ENCODE measurements at places on chromosomes 16 and 17.

- no peak for DNase-seq
Observed at GRCh38 chr17:36951084-36951789, 2.5 kb downstream of the AATF start.

DNA sequence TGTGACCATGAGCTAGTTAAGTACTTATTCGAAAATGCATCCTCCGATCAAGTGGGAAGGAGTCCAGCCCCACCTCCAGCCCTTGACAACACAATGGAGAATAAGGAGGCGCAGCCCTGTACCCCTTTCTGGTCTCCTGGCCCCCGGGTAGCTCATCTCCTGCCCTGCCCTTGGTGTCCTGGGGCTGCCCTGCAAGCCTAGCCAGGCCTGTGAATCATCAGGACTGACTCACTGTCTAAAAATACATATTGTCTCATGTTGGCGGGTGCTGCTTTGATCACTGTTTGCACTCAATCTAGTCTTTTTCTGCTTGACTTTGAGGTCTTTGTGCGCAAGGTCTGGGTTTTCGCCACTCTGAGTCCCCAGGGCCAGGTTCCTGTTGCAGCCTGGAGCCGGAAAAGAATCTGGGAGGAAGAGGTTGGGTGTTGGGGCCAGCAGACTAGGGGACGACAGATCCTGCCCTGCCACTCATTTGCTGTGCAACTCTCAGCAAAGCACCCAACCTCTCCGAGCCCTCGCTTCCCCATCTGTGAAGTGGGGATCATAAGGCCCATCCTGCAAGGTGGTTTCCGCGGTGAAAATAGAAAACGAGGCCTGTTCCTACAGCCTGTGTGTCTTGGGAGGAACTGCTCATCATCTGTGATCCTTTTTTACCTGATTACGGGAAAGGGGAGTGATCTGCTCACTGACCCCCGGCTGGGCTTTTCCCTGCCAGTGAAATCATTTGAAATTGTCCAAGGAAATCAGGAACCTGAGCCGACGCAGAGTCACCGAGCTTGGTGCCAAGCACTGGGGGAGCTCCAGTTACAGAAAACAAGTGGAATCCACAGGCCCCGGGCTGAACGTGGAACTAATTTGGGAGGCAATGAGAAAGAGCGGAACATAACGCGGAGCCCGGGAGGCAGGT, 230.4 kb downstream of the PARN start:
- DNase-seq, result no peak

DNA sequence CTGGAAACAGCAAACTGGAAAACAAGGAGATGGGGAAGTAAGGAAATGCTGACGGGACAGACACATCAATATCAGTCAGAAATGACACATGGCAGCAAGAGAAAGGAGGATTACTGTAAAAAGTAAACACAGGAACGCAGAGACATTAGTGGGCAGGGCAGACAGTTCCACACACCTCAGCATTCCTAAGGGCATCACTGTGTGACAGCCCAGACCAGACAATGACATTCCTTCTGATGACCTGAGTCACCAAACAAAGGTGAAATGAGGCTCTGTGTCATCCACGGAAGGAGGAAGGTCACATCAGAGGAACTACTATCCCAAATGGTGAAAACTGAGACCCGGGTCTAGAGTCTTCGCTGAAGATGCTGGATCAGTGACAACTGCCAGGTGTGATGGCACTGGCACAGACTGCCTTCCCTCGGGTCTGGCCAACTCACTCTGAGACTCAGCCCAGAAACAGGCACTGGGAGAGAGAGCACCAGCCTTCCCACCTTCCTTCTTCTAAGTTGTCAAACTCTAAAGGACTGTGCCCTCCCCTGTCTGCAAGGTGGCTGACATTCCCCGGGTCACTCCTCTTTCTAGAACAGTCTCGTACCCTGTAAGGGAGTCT, 36.7 kb downstream of the TK2 start:
- no peak for DNase-seq

GRCh38 chr17:17070931-17071330, 28.7 kb downstream of the MPRIP start:
- no peak for DNase-seq

DNA sequence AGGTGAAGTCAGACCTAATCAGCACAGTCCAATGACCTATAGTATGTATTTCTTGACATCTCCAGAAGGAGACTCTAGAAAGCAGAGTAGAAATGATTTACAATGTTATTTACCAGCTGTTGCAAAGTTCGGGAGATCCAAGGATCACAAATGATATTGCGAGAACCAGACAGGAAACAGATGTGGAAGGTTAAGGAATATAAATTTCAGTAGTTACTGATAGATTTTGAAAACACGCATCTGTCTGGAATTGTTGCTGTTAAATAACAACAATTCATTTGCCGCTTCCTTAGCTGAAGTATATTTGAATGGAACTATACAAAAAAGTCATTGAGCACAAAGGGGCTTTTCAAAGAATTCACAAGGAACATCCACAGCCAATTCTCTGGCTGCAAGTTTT, 72.0 kb downstream of the STXBP4 start:
- DNase-seq, result no peak

DNA sequence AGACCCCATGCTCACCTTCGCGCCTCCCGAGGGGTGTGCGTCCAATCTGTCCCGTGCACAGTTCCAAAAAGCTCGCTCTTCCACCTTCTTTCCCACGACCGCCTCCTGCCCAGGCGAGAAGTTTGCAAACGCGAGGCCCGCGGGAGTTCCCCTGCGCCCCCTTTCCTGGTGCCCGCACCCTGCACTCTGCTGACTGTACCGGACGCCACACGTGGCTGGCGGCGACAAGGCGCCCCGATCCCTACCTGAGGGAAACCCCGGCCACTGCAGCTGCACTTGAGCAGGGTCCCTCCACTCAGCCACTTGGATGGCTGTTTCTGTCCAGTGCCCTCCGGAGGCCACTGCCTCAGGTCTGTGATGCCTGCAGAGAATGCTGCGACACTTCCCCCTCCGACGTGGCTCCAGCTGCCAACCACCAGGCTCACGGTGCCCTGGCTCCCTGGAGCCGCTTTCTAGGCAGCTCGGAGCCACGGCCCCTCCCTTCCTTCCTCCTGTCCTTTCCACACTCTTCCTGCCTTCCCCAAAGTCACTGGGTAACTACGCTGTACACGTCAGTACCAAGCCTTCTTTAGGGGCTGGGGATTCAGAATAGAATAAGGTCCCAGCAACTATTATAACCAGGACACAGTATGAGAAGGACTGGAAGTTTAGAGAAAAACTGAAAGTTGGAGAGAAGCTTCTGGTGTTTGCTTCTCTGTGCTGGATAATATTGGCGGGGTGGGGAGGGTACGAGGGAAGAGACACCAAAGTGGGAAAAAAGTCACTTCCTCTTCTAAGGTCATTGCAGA, at the start of gene MLKL:
TSS of gene MLKL (minus strand) at position 425 of the 788 bp plus-strand sequence. CDS start 5,105 bp downstream, outside the sequence.
- peak; percentile 65 for DNase-seq

GRCh38 chr17:50394711-50395110, 2.6 kb downstream of the LRRC59 start:
- DNase-seq, result no peak

GRCh38 chr16:53912155-53912554, 208.2 kb downstream of the FTO start:
- peak; percentile 11 for DNase-seq

GRCh38 chr16:81945665-81946064, 65.6 kb downstream of the SDR42E1 start:
- no peak for DNase-seq

DNA sequence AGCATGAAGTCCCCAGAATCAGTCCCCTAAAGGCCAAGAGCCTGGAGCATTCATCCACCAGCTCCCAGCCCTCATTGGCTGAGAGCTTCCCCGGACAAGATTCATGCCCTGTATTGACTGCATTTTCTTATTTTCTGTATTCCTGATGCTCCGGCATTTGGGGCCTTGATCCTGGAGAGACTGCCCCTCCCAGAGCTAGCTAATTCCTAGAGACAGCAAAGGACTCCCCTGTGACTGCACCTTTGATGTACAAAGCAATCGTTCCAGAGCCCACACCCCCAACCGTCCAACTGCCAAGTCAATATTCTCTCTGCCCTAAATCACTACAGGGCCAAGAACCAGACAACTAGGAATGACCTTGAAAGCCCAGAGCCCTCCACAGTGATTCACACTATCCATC, 93.4 kb upstream of the CDH5 start:
- DNase-seq, result no peak

DNA sequence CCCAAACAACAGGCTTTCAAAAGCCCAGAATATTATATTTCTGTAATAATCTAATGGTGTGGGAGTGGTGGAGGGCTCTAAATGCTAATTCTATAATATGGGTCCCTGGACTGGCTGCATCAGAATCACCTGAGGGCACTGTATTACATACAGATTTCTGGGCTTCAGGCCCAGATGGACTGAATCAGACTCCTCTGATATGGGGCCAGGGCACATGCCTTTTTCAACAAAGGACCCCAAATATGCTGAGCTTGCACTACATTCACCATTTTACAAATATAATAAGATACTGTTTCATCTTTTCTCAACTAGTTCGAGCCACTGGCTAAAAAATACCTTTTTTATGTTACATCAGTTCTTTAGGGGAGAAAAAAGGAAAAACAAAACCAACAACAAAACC, 309.7 kb downstream of the MAP2K6 start:
- no peak for DNase-seq

- no peak for DNase-seq
Observed at GRCh38 chr16:86100205-86101136, 201.5 kb downstream of the IRF8 start.

DNA sequence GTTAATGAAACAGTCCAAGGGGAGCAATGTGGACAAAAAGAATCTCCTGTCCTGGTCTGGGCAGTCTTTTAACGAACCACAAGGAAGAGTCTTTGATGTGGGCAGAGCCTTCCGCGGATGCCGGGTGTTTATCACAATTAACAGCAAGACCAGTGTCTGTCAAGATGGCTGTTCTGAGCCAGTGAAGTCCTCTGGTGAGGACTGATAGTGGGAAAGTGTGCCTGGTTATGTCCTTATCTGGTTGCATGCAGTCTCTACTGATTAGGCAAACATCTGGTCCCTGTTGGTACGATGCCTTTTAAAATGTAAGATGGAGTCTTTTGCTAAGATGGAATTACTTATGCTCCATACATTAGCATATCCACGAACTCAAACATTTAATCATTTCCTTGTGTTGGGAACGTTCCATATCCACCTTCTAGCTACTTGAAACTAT, 88.5 kb downstream of the ZNF18 start:
- DNase-seq, result no peak

DNA sequence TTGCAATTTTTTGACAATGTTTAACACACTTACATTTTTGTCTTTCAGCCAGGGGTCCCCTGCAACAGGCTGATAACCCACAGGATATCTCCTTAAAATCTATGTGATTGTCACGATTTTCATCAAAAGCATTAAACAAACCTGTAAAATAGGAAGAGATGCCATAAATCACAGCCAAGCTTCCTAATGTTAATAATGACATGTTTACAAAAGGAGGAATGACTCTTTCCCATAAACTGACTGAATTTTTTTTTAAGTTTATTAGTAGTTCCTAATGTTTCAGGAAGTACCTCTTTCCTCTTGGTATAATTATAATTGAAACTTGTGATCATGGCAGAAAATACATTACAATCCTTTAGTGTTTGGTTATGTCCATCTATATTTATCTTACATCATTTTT, 119.6 kb downstream of the CA4 start:
- DNase-seq, result no peak

- DNase-seq, result no peak
Observed at GRCh38 chr17:70552230-70552981, 383.1 kb downstream of the KCNJ2 start.

DNA sequence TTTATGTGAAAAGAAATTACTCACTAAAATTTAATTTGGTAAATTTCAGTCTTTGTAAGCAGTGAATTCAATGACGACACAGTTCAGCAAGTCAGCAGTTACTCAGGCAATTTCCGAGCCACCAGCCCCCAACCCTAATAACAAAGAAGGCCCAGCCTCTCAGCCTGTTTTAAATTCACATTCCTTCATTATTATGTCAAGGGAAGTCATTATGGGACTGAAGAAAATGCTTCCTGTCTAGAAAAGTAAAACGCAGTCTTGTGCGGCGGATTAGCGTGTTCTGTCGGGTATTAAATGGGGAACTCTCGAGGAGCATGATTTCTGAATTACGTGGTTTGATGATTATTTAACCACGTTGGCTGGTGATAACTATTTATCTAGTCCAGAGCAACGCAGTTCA, 177.6 kb downstream of the AIPL1 start:
- DNase-seq, result no peak

DNA sequence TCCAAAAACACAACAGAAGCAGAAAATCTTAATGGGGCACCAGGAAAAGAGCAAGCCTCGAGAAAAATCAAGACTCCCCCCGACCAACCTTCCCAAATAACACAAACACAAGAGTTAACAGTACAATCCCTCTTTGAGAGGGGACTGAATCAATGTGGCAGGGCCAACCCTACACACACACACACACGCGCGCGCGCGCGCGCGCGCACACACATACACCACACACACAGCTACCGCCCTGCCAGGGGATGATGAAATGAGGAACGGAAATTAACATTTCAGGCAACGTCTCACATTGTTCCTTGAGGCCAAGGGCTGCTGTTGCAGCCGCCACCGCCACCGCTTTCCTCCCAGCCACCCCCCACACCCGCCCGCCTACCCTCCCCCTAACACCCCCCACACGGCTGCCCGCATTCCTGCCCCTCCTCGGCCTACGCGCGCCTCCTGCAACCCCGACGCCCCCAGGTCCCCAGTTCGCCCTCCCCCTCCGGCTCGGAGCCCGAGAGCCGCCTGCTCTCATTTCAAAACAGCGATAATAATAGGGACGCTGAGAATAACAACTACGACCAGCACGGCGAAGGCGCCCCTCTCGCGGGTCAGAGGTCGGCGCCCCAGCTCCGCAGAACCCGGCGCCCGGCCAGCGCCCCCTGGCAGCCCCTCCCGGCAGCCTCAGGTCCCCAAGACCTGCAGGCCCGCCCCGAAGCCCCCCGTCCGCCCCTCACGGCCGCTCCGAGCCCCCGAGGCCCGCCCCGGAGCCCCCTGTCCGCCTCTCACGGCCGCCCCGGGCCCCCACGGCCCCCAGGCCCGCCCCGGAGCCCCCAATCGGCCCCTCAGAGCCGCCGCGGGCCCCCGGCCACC, 1.1 kb downstream of the ANKRD11 start:
- peak; percentile 78 for DNase-seq

DNA sequence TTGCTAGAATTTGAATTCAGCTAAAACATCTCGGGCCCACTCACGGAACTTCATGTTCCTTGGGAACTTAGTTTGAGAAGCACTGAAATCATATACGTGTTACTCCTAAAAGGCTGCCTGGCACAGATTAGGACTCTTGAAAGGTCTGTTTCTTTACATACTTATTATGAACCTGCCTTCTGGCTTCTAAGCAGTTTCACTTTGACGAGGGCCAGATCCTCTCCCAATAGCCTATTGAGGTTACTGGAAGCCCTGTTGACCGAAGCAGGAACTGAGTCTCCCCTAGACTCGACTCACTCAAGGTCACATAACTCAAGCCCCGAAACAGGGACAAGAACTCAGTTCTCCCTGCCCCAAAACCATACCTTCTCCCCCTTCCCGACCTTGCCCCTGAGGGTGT, 121.9 kb upstream of the PLCG2 start:
- DNase-seq, result no peak

- DNase-seq, result no peak
Observed at GRCh38 chr16:30829130-30830071, 42.4 kb upstream of the ZNF629 start.
